Stimulated activated CD8-positive, alpha-beta memory T cell treated with anti-CD3 and anti-CD28 coated beads, Interleukin-7, amount 100 ng/mL, for 1 hour (primary cell): ENCODE measurements at places on chromosomes 5 and 9.

GRCh38 chr9:749716-750115 is 91.8 kb upstream of the DMRT1 start:
- DNase-seq: no peak

GRCh38 chr5:74685979-74686631 is 1.1 kb downstream of the HEXB start:
- DNase-seq: no peak

- DNase-seq: no peak
These were observed 56.9 kb downstream of the RUSC2 start for GRCh38 chr9:35546853-35547252.

DNA sequence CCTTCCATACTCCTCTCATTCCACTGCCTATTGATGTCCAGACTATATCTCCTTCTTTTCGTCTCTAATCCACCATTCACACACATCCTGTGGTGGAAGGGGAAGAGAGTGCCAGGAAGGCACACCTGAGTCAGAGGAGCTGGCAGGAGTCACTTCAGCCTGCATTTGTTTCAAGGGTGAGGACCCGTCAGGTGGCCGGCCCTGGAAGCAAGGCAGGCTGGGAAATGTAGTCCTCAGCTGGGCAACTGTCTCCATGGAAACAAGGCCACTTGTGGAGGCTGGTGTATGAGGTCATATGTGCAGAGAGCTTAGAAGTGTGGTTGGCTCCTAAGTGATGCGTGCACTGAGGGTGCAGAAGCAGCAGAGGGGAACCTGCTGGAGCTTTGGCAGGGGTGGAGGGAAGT is 278.4 kb downstream of the NSG2 start:
- DNase-seq: no peak

DNA sequence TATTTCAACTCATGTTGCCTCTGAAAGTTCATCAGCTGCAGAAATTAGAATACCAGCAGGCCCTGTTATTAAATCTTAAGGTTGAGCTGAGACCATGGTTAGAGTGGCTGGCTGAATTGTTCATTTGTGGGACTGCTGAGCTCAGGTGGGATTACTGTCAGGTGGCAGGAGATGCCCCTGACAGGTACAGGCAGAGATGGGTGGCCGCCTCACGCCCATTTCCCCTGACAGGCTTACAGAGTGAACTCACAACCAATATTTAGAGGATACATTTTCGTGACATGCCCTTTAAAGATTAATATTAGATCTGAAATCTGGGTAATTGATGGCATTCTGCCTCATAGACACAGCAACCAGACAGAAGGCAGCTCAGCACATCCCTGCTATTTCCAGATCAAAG is 136.0 kb downstream of the MVB12B start:
- DNase-seq: no peak

GRCh38 chr9:8012986-8013385 is 213.4 kb upstream of the DMAC1 start:
- no peak for DNase-seq

GRCh38 chr9:37370968-37371563 is 51.4 kb upstream of the GRHPR start:
- DNase-seq: no peak

- no peak for DNase-seq
These were observed 37.9 kb downstream of the LHFPL2 start for GRCh38 chr5:78610636-78611035.

GRCh38 chr9:104748359-104749031 is 1.0 kb downstream of the NIPSNAP3A start:
- DNase-seq: no peak

GRCh38 chr5:172599204-172599567 is 41.9 kb upstream of the NEURL1B start:
- no peak for DNase-seq

DNA sequence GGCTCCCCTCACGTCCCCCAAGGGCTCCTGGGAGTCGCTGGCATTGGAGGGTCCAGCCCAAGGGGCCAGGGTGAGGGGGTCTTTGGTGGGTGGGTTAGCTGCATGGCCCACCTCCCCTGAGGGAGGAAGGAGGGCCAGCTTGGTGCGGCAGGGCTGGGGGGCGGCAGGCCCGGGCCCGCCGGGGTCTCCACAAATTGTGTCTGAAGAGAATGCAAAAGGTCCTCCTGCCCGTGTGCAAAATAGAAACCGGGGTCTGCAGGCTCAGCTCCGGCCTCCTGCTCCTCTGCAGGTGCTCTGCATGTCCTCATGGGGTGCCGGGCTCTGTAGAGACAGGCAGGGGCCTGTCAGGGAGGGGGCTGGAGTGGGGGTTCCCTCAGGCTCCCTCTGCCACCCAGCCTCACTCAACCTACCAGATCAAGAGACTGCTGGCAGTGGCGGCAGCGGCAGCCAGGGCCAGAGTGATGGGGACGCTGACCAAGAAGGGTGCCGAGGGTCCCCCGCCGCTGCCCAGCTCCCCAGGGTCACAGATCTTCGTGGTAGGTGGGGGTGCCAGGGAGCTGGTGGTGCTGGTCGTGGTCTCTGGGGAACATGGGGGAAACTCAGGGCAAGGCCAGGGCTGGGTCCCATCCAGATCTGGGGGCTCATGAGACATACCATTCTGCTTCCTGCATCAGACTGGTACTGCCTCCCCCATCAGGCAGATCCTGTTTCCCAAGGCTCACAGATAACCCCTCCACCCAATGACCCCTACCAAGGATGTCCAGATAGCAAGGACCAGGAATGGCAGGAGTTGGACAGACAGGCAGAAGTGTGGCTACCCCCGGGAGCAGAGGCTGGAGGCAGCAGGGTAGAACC is 29.2 kb upstream of the ENHO start:
- DNase-seq: no peak

GRCh38 chr9:137294091-137294680 is 7.9 kb downstream of the NRARP start:
- DNase-seq: no peak

DNA sequence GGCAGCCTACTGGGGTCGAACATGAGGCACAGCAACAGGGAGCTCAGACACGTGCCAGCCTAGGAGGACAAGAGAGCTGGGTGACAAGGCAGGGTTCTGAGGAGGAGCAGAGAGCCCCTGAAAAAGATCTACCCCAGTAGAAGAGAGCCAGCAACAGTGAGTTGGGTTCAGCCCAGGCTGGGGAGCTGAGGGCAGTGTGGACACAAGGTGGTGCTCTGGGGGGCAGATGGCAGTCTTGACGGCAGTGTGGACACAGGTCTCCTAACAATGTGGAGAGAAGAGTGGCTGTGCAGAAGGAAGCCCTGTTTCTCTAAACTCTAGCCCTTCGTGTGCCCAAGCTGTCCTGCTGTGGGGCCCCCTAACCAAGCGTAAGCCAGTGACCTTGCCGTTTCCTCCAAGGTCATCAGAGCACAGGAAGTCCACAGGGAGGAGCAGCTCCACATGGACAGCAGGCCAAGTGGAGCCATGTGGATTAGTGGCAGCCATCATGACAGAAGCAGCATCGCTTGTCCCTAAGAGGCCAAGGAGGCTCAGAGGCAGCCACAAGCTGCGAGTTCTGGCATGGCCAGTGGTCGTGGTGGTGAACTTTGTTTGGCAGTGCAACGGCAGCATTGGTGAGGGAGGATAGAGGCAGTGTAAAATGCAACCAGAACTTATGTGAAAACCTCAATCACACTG is 25.1 kb upstream of the LMX1B start:
- DNase-seq: no peak

- no peak for DNase-seq
These were observed 125.3 kb downstream of the DPYSL3 start for GRCh38 chr5:147384346-147385193.

DNA sequence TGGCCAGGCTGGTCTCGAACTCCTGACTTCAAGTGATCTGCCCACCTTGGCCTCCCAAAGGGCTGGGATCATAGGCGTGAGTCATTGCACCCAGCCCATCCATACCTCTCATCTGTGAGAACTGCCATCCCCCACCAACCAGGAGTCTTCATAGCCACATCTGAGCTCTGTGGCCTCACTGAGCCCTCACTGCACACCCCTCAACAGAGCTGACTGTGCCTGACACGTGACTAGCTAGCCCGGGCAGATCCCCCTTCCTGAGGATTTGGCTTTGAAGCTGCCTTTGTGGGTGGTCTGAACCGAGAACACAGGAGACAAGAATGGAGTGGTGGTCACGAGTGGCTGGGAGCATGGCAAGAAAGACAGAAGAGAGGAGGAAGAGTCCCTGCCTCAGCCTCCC is 15.6 kb downstream of the AK8 start:
- no peak for DNase-seq

DNA sequence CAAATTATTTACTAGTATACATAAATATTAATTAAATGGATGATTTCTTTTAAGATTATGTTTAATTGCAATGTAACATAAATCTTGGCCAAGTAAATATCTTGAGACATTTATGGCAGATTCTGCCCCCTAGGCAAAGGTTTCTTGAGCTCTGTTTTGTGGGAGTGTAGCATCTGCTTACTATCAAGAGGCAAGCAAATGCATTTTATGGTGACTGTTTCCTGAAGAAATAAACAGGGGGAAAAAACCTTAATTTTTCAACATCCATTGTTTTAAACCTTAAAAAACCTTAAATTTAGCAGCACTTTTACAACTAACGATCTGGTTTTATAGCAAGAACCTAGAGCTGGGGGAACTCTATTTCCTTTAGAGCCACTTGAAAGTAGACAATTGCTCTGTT is 25.7 kb upstream of the FREM1 start:
- DNase-seq: no peak

DNA sequence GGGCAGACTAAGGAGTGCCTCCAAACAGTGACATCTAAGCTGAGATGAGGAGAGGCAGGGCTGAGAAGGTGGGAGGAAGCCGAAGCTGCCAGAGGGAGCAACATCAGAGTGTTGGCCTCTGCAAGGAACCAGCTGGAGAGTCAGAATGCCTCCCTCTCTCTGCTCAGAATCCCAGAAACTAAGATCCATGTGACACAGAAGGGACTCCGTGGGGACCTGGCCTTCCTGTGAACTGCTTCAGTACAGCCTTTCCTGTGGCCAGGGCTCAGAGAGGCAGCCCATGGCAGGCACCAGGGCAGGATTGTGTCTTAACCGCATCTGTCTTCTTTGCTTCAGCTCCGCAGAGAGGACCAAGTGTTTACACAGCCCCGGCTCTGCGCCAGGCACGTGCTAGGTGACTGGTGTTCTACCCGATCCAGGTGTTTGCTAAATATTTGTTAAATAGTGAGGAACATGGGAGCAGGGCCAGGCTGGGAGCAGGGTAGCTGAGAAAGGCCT is 33.5 kb downstream of the KCNMB1 start:
- DNase-seq: no peak

GRCh38 chr5:59067956-59068656 is 485.2 kb downstream of the RAB3C start:
- DNase-seq: no peak

GRCh38 chr5:55934115-55934613 is 60.6 kb downstream of the IL6ST start:
- no peak for DNase-seq

- no peak for DNase-seq
These were observed 943.7 kb downstream of the EFNA5 start for GRCh38 chr5:106727071-106727470.

GRCh38 chr5:135393691-135394090 is 5.3 kb downstream of the MACROH2A1 start:
- no peak for DNase-seq

DNA sequence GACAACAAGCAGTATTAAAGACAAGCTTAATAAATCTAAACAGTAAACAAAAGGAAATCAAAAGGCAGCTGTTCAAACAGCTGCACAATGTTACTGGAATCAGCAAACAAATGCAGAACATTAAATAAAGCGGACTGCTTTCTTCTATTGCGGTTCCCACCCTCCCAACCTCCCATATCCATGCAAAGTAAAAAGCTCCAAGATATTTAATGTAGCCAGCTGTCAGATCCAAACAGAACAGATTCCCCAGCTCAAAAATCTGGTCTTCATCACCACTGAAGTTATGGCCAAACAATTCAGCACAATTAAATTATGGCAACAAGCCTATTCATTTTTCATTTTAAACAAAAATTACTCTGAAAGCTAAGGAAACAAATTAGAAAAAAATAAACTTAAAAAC is 75.9 kb downstream of the SLC38A9 start:
- no peak for DNase-seq

- no peak for DNase-seq
These were observed 72.3 kb downstream of the XRCC4 start for GRCh38 chr5:83149671-83150070.

GRCh38 chr9:89732295-89732938 is 127.6 kb downstream of the GADD45G start:
- DNase-seq: no peak

DNA sequence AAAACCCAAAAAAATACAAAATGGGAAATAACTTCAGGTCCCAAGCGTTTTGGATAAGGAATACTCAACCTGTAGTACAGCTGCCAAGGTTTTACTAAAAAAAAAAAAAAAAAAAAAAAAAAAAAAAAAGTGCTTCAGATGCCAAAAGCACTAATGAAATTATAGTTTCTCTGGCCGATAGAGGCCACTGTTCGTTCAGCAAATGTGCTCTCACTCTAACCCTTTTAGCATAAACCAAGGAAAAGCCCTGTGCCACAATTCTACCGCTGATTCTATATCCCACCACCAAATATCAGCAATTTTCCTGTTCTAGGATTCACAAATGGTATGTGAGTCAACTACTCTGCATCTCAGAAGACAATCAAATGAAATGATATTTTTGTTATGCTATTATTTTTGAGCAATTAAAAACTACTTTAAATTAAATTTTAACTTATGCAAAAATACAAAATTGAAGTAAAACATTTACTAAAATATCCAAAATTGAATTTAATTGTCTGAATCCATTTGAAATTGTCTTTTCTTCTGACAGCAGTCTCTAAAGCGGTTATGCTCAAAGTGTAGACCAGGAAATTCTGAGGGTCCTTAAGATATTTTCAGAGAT is 79.8 kb downstream of the RICTOR start:
- no peak for DNase-seq

DNA sequence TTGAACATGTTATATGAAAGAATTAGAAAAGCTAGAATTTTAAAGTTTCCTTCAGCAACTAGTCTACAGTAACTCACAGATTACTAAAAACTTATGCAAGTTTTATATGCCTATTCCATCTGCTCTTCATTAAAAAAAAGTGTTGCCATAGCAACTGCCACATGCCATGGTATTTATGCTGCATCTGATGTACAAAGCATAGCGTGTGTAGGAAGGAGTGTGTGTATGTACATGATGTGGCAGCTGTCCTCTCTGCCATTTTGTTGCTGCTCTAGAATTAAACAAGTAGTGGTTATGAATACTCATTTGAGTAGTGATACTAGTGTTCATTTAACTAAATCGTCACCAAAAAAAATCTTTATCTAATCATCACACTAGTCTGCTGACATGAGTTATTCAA is 593.5 kb downstream of the CETN3 start:
- DNase-seq: no peak

- DNase-seq: no peak
These were observed 5.3 kb upstream of the SUSD1 start for GRCh38 chr9:112180387-112180881.
